ENCODE measurements at places on chromosomes 1 and 21.

GRCh38 chr1:165539908-165540307, 3.9 kb upstream of the LRRC52 start:
- DNase-seq: no peak

GRCh38 chr1:243849421-243850201, 432 bp downstream of the AKT3 start:
- peak; percentile 21 for DNase-seq

- DNase-seq: no peak
Measured at GRCh38 chr21:25818121-25818520, 83.3 kb downstream of the GABPA start.

DNA sequence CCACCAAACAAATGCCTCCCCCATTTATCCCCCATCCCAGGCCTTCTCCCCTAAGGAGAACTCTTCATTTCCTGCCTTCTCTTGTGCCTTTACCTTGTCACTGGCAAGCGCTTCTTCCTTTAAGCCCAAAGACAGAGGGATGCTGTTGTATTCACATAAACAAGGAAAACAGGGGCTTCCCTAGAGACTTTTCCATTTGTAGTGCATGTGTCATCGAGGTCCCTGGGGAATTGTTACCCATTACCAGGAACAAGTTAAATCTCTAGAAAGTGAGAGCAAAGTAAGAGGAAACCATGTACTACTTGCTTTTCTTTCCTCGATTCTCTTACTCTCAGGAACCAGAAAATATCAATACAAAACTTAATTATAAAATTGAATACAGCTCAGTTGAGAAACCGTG, 114.4 kb upstream of the DPT start:
- DNase-seq: no peak

DNA sequence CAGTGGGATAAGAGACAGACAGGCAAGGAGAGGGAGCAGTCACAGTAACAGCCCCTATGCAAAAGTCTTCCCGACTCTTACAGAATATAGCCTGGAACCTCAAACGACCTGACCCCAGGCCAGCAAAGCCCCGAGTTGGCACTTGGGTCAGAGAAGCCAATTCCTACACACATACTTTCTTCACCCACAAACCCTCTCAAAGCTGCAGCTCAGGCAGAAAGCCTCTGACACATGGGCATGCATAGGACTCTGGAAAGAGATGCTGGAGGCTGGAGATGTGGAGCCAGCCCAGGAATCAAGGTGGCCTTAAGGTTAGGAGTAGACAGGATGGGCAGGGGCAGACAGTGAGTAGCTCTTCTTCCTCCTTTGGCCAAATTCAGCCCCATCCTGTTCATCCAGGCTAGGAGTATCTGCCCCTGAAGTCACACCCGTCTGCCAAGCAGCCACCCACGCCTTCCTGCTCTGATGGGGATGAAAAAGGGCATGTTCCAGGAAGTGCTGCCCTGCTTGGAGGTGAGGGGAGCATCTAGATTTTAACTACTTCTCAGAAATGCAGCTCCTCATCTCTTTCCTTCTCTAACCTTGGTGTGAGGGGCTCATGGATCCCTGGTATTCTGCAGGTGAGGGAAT, 7.8 kb downstream of the SLC41A1 start:
- no peak for DNase-seq

- DNase-seq: no peak
Measured at GRCh38 chr1:94385308-94385929, 32.8 kb upstream of the ABCD3 start.

GRCh38 chr1:29920316-29920715, 684.0 kb downstream of the PTPRU start:
- DNase-seq: no peak

- DNase-seq: peak; percentile 49
Measured at GRCh38 chr1:206768472-206769303, 1.9 kb upstream of the IL19 start.

DNA sequence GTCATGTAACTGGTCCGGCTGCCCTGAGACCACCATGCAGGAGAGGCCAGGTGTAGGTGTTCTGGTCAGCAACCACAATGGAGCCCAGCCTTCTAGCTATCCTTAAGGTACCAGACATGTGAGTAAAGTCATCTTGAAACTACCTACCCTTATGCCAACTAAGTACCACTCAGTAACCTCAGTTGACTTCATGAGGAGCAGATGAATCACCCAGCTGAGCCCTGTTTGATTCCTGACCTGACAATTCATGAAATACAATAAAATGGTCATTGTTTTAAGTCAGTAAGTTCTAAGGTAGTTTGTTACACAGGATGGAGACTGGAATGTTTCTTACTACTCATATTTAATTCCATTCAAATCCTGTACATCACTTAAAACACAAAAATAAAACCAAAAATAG, 113.1 kb upstream of the LMO4 start:
- no peak for DNase-seq

- DNase-seq: no peak
Measured at GRCh38 chr21:45508607-45509565, 33.4 kb downstream of the SLC19A1 start.

DNA sequence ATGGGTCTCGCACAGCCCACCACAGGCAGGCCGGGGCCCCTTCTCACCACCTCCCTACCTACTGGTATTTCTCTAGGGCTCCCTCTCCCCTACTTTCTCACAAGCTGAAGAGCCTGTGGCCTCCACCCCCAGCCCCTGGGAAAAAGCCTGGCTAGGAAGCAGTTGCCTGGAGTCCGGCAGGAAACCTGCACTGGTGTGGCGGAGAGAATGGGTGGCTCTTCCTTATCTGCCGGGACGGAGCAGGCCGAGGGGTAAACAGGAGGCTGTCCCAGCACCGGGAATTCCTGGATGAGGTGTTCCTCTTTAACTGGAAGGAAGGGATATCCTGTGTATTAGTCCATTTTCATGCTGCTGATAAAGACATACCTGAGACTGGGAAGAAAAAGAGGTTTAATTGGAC, 125.8 kb downstream of the TLR5 start:
- DNase-seq: no peak

- DNase-seq: no peak
Measured at GRCh38 chr1:27306892-27307761, 14.8 kb upstream of the TMEM222 start.

DNA sequence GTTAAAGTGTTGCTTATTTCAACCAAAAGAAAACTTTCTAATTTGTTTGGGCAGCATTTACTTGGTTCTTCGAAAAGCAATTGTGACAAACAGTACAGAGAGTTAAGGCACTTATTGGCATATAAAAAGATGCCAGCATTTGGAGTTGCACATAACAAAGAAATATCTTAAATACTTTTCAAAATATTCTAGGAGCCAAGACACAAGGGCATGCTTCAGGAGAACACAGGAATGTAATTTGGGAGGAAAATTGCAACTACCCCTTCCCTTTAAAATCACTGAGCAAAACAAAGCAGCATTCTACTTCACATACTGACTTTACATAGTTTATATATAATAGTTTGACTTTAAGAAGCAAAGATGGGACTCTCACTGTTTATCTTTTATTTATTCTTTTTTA, 4.6 kb upstream of the TIE1 start:
- DNase-seq: no peak

GRCh38 chr1:204742676-204743251, 57.2 kb upstream of the LRRN2 start:
- DNase-seq: no peak

DNA sequence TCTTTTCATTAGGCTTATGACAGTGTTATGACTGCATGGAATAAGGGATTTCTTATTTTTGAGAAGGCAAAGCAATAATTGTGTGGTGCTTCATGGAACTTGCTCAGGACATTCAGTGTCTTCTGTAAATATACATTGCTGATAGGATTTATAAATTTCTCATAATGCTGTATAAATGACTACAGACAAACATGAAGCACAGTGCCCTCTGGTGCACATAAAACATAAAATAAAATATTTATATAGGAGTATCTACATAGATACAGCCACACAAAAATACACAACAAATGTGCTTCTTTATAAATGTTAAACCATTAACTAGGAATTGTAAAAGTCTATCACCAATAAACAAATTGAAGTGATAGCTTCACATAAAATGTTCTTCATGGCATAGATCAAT, 24.1 kb downstream of the BRINP3 start:
- DNase-seq: no peak

DNA sequence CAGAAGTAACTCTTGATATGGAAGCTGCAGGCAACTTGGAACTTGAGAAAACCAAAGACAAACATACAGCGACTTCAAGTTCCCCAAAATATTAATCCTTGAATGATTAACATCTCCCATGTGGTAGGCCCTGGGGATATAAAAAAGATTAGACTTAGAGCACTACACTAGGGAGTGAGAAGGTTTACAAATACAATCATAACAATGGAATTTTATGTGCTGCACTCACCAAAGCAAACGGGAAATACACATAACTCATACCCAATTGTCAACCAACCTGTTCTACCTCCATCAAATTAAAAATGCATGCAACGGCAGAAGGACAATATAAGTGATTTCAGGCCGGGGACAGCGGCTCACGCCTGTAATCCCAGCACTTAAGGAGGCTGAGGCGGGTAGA, 3.7 kb downstream of the SMYD3 start:
- DNase-seq: no peak

DNA sequence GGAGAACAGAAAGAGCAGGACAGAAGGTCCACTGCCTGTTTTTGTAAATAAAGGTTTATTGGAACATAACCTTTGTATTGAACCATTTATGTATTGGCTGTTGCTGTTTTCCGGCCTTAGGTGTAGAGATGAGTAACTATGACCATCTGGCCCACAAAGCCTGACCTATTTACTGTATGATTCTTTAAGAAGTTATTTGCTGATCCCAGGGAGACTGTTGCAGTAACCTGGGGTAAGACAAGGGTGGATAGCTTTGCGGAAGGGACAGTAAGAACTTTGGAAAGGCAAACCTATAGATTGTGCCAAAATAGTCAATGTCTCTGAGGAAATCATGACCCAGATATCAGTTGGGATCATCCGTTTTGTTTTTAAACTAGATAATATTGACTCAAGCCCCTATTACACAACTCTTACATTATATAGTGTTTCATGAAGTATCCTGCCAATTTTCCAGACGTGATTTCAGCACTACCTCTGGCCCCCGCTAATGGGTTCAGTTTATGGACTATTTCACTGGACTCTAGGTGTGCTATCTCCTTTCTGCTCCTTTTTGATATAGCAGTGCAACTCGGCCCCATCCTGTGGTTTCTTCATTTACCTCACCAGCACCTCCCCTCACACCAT, 20.8 kb upstream of the TLCD4 start:
- no peak for DNase-seq

GRCh38 chr1:109788695-109789521, 25.2 kb upstream of the EPS8L3 start:
- no peak for DNase-seq

DNA sequence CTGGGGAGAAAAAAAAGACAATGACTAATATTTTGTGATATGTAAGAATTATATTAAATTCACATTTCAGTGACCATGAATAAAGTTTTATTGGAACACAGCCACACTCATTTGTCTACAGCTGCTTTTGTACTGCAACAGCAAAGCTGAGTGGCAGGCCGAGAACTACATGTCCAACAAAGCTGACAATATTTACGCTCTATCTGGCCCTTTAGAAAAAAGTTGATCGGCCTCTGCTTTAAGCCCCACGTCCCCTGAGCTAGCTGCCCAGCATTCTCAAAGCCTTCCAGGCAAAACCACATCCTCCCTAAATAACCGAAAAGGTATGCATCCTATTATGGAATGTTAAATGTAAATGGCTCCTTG, 8.6 kb downstream of the SLC2A1 start:
- no peak for DNase-seq

GRCh38 chr1:211257826-211258225, 1.3 kb upstream of the RCOR3 start:
- DNase-seq: no peak

DNA sequence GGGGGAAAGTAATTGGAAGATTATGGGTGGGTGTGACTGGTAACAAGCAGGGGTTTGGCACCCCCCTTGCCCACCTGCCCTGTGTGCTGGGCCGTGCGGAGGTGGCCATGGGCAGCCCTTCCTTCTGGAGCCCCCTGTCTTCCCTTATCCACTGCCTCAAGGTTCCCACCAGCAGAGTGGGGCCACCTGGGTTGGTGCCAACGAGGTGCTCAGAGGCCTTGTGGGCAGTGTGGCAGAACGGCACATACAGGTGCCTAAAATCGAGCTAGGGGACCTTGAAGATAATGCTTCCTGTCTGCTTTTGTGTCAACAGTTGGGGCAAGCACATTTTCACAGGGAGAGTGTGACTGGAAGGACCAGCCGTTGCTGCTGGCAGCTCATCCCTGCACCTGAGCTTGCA, 161.8 kb downstream of the PCBP3 start:
- DNase-seq: no peak

GRCh38 chr1:162753001-162753658, 37.4 kb upstream of the HSD17B7 start:
- DNase-seq: no peak

DNA sequence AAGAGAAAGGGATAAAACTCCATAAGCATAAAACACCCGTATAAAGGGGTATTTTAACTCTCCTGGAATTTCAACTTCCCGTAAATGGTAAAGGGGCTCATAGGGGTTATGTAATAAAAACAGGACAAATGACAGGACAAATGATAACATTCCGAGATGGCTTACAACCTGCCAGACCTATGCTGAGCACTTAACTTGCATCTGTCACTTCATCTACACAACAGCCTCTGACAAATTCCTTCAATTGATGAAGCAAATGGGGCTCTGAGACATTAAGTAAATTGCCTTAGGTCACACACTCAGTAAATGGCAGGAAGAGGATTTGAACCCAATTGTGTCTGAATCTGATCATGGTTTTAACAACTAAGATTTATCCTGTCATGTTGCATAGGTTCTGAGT, 327.6 kb upstream of the SNX7 start:
- DNase-seq: no peak

DNA sequence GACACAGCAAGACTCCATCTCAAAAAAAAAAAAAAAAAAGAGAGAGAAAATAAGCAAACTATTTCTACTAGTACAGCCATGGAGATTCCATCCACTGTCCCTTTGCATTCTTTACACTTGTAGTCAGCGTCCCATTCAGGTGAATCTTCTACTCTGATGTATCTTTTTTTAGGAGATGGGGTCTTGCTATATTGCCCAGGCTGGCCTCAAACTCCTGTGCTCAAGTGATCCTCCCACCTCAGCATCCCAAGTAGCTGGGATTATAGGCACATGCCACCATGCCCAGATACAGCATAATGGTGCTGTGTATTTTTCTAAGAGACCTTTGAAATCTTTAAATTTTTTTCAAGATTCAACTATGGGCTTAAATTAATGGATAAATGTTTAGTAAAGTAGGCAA, 8.1 kb upstream of the CENPL start:
- no peak for DNase-seq

GRCh38 chr1:206706298-206706791, 21.6 kb downstream of the MAPKAPK2 start:
- no peak for DNase-seq

- DNase-seq: no peak
Measured at GRCh38 chr1:88768816-88769215, 84.7 kb downstream of the PKN2 start.

- no peak for DNase-seq
Measured at GRCh38 chr1:26067432-26067911, at the start of gene TRIM63. Gene TRIM63 (minus strand): TSS chr1:26067630. CDS start chr1:26067494, 136 bp downstream.

GRCh38 chr1:37655274-37655673, 20.6 kb upstream of the RSPO1 start:
- DNase-seq: no peak

Measured in GM12865 (cell line).